HCEC 1CT (cell line): ENCODE measurements at places on chromosomes 5 and 9.

- no peak for DNase-seq
These were observed at the start of gene CNTFR for GRCh38 chr9:34589636-34590380. Gene CNTFR, minus strand, starts transcription at chr9:34589724. Its CDS starts 20,743 bp downstream, at chr9:34568981.

- DNase-seq = peak; percentile 92
These were observed 461.9 kb upstream of the PAPPA start for GRCh38 chr9:115691693-115692092.

- no peak for DNase-seq
These were observed 39.7 kb downstream of the PCSK5 start for GRCh38 chr9:75930190-75930589.

DNA sequence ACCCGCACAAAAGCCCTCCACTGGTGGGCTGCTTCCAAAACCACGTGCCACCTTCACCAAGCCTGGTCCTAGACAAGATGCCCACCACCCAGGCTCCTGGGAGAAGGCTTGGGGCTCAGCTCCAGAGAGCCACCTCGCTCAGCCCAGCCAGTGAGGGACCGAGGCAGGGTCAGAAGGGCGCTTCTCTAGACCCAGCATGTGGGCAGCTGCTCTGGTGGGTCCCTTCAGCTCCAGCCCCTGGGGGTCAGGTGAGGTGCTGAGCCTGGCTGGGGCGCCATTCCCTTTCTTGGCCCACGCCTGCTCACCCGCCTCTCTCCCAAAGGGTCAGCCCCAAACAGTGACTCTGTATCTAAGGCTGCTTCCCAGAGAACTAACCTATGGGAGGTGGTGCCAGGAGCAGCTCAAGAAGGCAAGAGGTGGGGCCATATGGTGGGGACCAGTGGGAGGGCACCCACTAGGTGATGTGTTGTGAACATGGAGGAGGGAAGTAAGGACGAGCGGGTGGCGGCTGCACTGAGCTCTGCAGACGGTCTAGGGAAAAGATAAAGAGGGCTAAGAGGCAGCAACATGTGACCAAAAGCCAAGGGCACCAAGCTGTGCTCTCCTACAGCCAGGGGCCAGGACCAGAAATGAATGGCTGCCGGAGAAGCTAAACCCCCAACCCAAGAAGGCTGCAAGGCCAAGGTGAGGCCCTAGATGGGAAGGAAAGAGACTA is 79.3 kb downstream of the CAMSAP1 start:
- DNase-seq = no peak

DNA sequence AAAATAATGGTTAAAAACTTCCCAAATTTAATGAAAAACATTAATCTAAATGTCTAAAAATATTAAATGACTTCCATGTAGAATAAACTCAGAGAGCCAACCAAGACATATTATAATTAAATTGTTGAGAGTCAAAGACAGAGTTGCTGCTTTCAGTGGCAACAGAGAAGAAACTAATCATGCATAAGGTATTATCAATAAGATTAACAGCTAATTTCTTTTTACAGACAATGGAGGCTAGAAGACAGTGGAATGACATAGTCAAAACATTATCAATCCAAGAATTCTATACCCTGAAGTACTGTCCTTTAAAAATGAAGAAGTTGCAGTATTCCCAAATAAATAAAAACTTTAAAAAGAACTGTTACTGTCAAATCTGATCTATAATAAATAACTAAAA is 268.7 kb downstream of the IRX2 start:
- DNase-seq = no peak

- DNase-seq = no peak
These were observed 1.6 kb downstream of the CREB3 start for GRCh38 chr9:35734096-35734495.

- DNase-seq = no peak
These were observed 24.2 kb downstream of the PPARGC1B start for GRCh38 chr5:149754172-149754880.

DNA sequence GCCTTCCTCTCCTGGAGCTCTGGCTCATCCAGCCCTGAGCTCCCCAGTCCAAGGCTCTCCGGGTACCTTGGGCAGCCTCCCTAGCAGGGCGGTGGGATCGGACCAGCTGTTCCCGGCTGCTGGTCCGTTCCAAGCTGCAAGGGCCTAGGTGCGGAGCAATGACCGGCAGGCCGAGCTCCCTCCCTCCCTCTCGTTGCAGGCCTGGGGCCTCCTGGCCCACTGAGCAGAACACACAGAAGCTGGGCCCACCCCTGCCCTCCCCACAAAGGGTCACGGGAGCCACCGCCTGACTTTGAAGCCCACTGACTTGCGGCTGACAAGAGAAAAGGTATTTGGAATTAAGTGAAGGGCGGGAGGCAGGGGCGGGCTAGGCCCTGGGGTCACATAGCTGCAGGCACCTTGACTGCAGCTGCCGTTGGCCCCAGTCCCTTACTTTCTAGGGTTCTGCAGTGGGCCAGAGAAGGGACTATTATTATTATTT is 104.7 kb upstream of the IER5L start:
- DNase-seq = no peak

DNA sequence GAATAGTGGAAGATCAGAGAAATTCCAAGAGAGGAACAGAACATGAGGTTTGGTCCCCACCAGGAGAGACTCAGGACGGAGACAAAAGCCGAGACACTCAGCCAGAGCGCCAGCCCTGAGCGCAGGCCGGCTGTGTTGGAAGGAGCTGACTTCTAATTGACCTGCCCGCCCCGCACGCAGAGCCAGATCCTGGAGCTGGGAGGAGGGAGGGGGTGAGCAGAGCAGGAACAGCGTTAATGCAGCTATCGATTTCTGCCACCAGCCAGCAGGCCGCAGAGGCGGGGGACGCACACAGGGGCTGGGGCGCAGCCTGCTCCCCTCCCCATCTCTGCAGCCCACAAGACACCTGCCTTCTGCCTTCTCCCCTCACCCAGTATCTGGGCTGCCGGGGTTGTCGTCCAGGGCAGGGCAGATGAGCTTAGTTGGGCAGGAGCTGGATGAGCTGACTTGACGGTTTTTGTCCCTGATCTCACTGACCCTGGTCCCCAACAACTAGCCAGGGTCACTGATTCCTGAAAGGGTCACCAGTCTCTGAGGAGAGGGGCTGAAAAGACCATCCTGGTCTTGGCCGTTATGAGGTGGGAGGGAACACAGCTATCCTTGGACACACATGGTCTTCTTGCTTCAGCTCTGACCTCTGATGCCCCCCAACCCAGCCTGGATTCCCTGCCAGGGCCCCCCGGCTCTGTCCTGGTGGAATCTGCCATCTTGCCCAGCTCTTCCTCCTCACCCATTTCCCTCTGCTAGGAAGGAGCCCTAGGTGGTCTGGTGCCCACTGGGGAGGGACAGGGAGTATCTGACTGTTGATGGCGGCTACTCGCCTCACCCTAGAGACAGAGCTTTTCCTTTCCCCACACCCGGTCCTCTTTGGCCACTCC is 29.8 kb downstream of the CXXC5 start:
- DNase-seq = no peak

DNA sequence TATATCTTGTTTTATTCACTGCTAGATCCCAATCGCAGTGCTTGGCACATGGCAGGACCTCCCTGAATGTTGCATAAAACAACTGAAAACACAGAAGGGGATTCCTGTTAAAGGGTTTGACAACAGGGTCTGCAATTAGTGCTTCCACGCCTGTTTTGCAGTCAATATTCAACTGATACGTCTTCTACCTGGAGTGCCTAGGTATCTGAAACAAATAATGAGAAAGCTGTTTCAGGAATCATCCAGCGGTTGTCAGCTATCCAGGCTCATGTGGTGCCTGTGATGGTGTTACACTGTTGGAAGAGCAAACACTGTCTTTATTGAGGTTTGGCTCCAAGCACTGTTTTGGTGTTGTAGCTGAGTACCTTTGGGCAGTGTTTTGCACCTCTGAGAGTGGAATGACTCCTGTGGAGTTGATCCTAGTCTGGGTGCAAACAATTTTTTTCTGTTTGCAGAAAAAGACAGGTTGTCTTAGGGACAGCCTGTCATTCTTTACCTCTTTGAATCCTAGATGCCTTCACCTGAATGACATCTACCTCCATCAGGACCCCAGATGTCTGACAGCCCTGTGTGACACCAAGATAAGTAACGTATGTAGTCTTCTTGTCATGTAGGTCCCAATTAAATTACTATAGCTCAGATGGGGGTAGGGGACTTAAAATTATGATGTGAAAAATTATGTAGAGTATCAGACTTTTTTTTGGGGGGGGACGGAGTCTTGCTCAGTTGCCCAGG is 14.8 kb upstream of the MATR3 start:
- no peak for DNase-seq

DNA sequence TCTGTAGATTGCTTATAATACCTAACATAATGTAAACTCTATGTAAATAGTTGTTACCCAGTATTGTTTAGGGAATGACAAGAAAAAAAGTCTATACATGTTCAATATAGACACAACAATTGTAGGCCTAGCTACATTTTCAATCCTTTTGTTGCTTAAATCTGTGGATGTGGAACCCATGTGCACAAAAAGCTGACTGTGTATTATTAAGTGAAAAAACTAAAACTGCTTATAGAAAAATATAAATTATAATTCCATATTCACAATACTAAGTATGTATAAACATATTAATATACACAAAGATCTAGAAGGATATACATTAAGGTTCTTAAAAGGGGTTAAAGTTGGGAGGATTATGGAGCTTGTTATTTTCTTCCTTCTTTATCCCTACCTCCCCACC is 188.7 kb downstream of the PIK3R1 start:
- DNase-seq = no peak

GRCh38 chr5:91095786-91096385 is 287.2 kb downstream of the ARRDC3 start:
- DNase-seq = no peak

- no peak for DNase-seq
These were observed 57.1 kb downstream of the HCN1 start for GRCh38 chr5:45639040-45639439.

DNA sequence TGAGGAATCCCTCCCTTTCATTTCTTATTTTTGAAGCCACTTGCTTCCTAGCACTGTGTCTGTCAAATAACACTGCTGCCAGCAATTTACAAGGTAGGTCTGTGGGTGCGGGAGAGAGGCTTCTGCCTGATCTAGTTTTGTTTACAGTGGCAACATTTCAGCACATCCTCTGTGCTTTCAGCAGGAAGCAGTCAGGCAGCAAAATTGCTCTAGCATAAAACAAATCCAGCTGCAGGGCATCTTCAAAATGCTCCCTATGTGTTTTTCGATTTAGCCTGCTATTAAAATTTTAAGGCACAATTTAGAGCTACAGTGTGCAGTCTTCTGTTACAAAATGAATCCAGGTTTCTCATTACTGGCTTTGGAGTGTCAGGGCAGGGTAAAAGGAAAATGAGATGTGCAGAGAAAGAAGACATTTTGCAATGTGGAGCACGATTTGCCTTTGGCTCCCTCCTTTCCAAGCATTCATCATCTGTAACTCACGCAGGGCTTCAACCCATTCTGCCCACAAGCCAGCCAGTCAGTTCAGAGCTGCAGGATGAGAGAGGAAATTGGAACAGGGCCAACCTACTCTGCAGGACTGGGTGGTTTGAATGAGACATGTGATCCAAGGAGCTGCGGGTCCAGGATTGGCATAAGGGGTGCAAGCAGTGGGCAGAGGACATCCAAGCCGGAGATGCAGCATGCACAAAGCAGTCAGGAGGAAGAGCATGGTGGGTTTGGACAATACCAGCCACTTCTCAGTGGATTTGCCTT is 143.4 kb upstream of the APC start:
- no peak for DNase-seq

DNA sequence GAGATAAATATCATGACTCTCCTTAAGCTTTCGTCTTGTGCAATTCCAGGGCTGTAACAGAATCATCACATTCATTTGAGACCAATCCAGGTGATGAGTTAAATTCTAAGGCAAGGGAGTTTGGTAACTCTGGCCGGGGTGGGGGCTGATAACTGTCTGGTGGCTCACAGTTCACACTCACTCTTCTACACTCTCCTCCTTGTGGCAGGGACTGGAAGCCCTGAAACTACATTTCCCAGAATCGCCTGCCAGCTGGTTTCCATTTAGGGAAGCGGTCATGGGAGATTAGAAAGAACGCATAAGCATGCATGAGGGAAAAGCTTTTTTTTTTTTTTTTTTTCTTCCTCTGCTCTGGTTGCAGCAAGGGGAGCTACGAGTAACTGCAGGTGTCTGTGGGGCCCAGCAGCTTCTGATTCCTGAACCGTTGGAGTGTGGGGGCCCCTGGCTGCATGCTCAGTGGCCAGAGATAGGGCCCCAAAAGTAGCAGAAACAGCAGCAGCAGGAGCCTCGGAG is 154.8 kb upstream of the TBC1D2 start:
- DNase-seq = peak; percentile 67

GRCh38 chr5:17312358-17312757 is 94.9 kb downstream of the BASP1 start:
- no peak for DNase-seq

DNA sequence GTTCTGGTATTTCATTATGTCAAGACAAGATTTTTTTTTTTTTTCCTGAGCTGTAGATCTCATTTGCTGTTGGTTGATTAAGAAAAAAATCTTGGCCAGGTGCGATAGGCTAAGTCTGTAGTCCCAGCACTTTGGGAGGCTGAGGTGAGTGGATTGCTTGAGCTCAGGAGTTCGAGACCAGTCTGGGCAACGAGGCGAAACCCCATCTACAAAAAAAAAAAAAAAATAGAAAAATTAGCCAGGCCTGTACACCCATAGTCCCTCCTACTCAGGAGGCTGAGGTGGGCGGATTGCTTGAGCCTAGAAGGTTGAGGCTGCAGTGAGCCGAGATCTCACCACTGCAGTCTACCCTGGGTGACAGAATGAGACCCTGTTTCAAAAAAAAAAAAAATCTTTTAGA is 12.2 kb downstream of the CDC42SE2 start:
- DNase-seq = no peak

GRCh38 chr5:173394701-173395100 is 66.5 kb upstream of the STC2 start:
- DNase-seq = no peak

GRCh38 chr5:150138551-150139265 is 16.9 kb downstream of the PDGFRB start:
- DNase-seq = peak; percentile 88

DNA sequence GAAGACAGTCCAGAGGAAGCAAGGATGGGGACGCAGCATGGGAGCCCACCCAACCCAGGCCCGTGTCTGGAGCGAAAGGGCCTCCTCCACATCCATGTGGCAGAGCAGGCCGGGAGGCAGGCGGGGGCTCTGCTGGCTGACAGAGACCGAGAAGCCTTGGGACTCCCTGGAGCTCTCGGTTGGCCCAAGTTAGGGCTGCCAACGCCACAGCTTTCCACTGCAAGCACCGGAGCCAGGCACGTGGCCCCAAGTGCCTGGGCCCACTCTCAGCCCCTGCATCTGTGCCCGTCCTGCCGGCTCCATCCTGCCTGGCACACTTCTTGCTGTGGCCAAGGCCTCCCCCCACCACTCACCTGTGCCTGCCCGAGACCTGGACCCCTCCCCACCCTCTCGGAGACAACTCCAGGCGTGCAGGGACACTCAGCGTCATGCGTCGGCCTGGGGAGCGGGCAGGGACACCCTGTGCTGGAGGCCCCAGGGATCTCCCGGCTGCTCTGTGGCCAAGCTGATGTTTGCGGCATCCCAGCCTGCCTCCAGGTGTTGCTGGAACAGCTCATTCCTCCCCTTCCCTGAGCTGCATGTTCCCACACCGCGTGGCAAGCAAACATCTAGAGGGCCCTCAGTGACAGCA is 31.5 kb downstream of the SLC6A3 start:
- no peak for DNase-seq

GRCh38 chr5:56640763-56641406 is 174.5 kb upstream of the MAP3K1 start:
- DNase-seq = no peak

- no peak for DNase-seq
These were observed 30.0 kb downstream of the GOLM1 start for GRCh38 chr9:86069206-86069869.
